ENCODE measurements at places on chromosomes 4 and X. TPM values are rescaled to one million over a fixed set of nuclear protein-coding genes. Genes with fewer than 3 reads are reported as not detected.

DNA sequence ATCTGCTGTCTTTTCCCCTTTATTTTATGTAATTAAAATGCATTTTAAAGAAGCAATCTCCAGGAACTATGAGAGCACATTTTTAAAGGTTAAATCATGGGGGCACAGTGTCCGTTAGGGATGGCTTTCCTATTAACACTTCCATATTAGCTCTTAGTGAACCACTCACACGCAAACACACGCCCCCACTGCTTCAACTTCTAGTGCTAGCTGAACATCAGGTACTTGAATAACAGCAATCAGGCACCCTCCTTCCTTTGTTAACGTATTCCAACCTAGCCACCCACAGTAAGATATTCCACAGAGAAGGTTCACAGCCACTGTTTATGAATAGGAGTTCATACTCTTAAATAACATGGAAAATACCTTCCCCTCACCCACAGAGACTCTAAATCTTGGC, 9.3 kb downstream of the TMEM255A start:
- H3K4me3 ChIP-seq = no peak overlapping the region
- H3K27ac ChIP-seq = no peak overlapping the region
- H3K27me3 ChIP-seq = peaks cover 16% of the 10 kb centered on the region
- no peak for DNase-seq

The FIP1L1 gene
- 84.2 TPM for total RNA-seq

- peaks cover 14% of the 10 kb centered on the region for H3K27me3 ChIP-seq
- no peak for DNase-seq
- peaks cover 22% of the 10 kb centered on the region for H3K4me1 ChIP-seq
- peak overlapping the region; percentile 33 for H3K27ac ChIP-seq
- peak overlapping the region; percentile 82 for H3K4me3 ChIP-seq
Measured at GRCh38 chr4:147733716-147734344, 1.9 kb downstream of the ARHGAP10 start.

GRCh38 chr4:140839406-140839805, 83.2 kb upstream of the TBC1D9 start:
- H3K27me3 ChIP-seq = no peaks in the 10 kb centered on the region
- peaks cover 8% of the 10 kb centered on the region for H3K4me1 ChIP-seq
- no peak overlapping the region for H3K27ac ChIP-seq
- H3K4me3 ChIP-seq = no peak overlapping the region
- H3K36me3 ChIP-seq = no peaks in the 10 kb centered on the region

The TMEM31 gene
- 0.55 TPM for total RNA-seq

- H3K27me3 ChIP-seq = no peaks in the 10 kb centered on the region
- H3K4me1 ChIP-seq = peaks cover 24% of the 10 kb centered on the region
- no peaks in the 10 kb centered on the region for H3K36me3 ChIP-seq
- H3K27ac ChIP-seq = no peak overlapping the region
- no peak for DNase-seq
Measured at GRCh38 chrX:72121383-72121782, 10.3 kb downstream of the RTL5 start.

DNA sequence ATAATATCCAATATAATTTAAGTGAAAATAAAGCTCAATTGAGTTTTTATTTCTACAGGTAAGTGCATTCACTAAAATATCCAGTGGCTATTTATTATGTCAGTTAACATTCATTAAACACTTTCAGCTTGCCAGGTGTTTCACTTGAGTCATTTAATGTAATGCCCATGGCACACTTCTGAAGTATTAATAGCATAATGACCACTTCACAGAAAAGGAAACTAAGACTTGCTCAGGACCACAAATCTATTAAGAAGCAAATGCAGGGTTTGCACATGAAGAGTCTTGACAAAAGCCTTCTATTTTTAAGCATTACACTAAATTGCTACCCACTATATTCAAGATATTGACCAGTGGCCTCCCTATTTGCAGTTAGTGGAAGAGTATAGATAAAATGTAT, 612.7 kb downstream of the KCTD8 start:
- H3K27ac ChIP-seq = no peak overlapping the region
- no peaks in the 10 kb centered on the region for H3K27me3 ChIP-seq
- H3K4me1 ChIP-seq = peaks cover 5% of the 10 kb centered on the region

The PNMA6F gene
- not detected for total RNA-seq

The RTL9 gene
- total RNA-seq = 1.4 TPM

- H3K27ac ChIP-seq = no peak overlapping the region
- no peak for DNase-seq
- H3K36me3 ChIP-seq = peaks cover 5% of the 10 kb centered on the region
- H3K27me3 ChIP-seq = no peaks in the 10 kb centered on the region
- no peak overlapping the region for H3K4me3 ChIP-seq
Measured at GRCh38 chr4:183478123-183478522, 26.7 kb upstream of the ING2 start.

GRCh38 chr4:3136454-3136853, 62.0 kb downstream of the HTT start:
- peaks cover 7% of the 10 kb centered on the region for H3K4me1 ChIP-seq
- H3K27me3 ChIP-seq = no peaks in the 10 kb centered on the region
- H3K27ac ChIP-seq = no peak overlapping the region
- H3K36me3 ChIP-seq = peaks cover 28% of the 10 kb centered on the region
- no peak for DNase-seq

GRCh38 chr4:1401409-1402020, 4.7 kb downstream of the NKX1-1 start:
- no peak overlapping the region for H3K4me3 ChIP-seq
- H3K4me1 ChIP-seq = no peaks in the 10 kb centered on the region

The IRF2 gene
- total RNA-seq = 14.3 TPM

The SPATA4 gene
- total RNA-seq = 0.93 TPM

The GPAT3 gene
- total RNA-seq = 0.17 TPM

The NXF2 gene
- not detected for total RNA-seq

DNA sequence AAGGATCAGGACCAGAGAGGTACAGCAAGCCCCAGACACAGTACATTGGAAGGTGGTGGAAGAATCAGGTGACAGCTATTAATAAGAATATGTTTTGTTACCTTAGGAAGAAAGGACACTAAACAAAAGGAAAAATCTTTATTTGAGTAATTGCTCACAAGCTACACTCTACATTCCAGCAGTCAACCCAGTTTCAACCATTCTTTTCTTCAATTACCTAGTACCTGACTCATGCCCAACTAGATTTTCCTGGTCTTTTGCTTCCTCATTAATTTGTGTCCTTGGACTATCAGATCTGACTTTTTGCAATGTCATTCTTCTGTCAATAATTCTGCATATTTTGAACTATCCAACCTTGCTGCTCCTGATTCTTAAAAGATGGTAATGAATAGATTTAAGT, 22.5 kb upstream of the GLRA2 start:
- peaks cover 7% of the 10 kb centered on the region for H3K4me1 ChIP-seq
- no peak overlapping the region for H3K27ac ChIP-seq
- H3K36me3 ChIP-seq = no peaks in the 10 kb centered on the region
- H3K4me3 ChIP-seq = no peak overlapping the region
- no peak for DNase-seq

GRCh38 chr4:88938138-88938537, 118.8 kb downstream of the FAM13A start:
- no peaks in the 10 kb centered on the region for H3K36me3 ChIP-seq
- H3K4me3 ChIP-seq = no peak overlapping the region
- no peak for DNase-seq
- no peaks in the 10 kb centered on the region for H3K27me3 ChIP-seq
- no peak overlapping the region for H3K27ac ChIP-seq

GRCh38 chr4:26931451-26931850, 70.8 kb downstream of the STIM2 start:
- no peaks in the 10 kb centered on the region for H3K4me1 ChIP-seq
- peaks cover 6% of the 10 kb centered on the region for H3K36me3 ChIP-seq
- H3K4me3 ChIP-seq = no peak overlapping the region
- no peaks in the 10 kb centered on the region for H3K27me3 ChIP-seq
- no peak for DNase-seq

DNA sequence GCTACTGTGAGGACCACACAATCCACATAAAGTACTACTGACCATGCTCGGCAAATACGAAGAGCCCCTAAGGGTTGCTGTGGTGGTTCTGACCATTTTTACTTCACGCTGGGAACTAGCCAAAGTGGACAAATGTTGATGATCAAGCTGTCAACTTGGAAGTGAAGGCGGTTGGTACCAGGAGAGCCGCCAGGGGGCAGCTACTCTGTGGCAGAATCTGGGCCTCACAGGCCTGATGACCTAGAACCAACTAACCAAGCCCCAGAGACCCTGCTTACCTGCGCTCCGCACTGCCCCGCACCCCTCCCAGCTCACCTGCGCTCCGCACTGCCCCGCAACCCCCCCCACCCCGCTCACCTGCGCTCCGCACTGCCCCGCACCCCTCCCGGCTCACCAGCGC, 5.6 kb downstream of the GAK start:
- peaks cover 24% of the 10 kb centered on the region for H3K4me1 ChIP-seq
- H3K27ac ChIP-seq = no peak overlapping the region
- H3K27me3 ChIP-seq = no peaks in the 10 kb centered on the region
- H3K36me3 ChIP-seq = no peaks in the 10 kb centered on the region

GRCh38 chr4:152937336-152938236, 1.5 kb downstream of the FHDC1 start:
- H3K27ac ChIP-seq = peak overlapping the region; percentile 6
- H3K4me1 ChIP-seq = peaks cover 16% of the 10 kb centered on the region
- H3K27me3 ChIP-seq = peaks cover 35% of the 10 kb centered on the region
- peak overlapping the region; percentile 84 for H3K4me3 ChIP-seq

GRCh38 chr4:35939751-35940150, 304.6 kb downstream of the ARAP2 start:
- no peaks in the 10 kb centered on the region for H3K27me3 ChIP-seq
- no peak overlapping the region for H3K27ac ChIP-seq
- no peaks in the 10 kb centered on the region for H3K4me1 ChIP-seq
- no peaks in the 10 kb centered on the region for H3K36me3 ChIP-seq

- H3K27ac ChIP-seq = peak overlapping the region; percentile 2
- DNase-seq = no peak
- H3K36me3 ChIP-seq = peaks cover 10% of the 10 kb centered on the region
- no peaks in the 10 kb centered on the region for H3K27me3 ChIP-seq
- H3K4me3 ChIP-seq = peak overlapping the region; percentile 0
Measured at GRCh38 chr4:123312951-123313592, 83.5 kb upstream of the SPRY1 start.

DNA sequence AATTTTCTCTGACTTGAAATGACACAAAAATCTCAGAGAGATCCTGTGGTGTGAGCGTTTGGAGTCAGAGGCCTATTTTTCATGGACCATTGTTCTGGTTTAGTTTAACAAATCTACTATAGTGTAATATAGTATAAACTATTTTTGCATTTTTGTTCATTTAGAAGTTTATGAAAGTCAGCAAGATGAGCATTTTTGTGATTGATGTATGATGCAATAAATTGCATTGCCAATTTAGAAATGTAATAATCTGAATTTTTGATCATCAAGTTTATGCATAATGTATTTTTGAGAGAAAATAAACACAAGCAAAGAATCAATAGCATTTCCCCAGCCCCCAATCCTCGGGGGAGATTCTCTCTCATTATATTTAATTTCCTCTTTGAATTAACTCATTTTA, 519.5 kb upstream of the FTHL17 start:
- H3K4me1 ChIP-seq = peaks cover 9% of the 10 kb centered on the region
- no peak for DNase-seq
- peaks cover 37% of the 10 kb centered on the region for H3K27me3 ChIP-seq
- no peak overlapping the region for H3K27ac ChIP-seq

- no peak for DNase-seq
- no peaks in the 10 kb centered on the region for H3K4me1 ChIP-seq
- no peaks in the 10 kb centered on the region for H3K36me3 ChIP-seq
- H3K4me3 ChIP-seq = no peak overlapping the region
Measured at GRCh38 chr4:149845743-149846142, 30.1 kb upstream of the IQCM start.

- H3K36me3 ChIP-seq = no peaks in the 10 kb centered on the region
- H3K27me3 ChIP-seq = no peaks in the 10 kb centered on the region
- no peak overlapping the region for H3K27ac ChIP-seq
Measured at GRCh38 chr4:74531963-74532794, 87.2 kb downstream of the AREG start.

- H3K4me1 ChIP-seq = peaks cover 3% of the 10 kb centered on the region
- no peaks in the 10 kb centered on the region for H3K27me3 ChIP-seq
- H3K36me3 ChIP-seq = no peaks in the 10 kb centered on the region
- no peak for DNase-seq
- H3K27ac ChIP-seq = no peak overlapping the region
Measured at GRCh38 chr4:171390626-171391025, 422.6 kb upstream of the GALNTL6 start.

The ZNF330 gene
- total RNA-seq = 31.4 TPM

- no peaks in the 10 kb centered on the region for H3K27me3 ChIP-seq
- H3K36me3 ChIP-seq = no peaks in the 10 kb centered on the region
- H3K4me1 ChIP-seq = no peaks in the 10 kb centered on the region
- DNase-seq = no peak
- no peak overlapping the region for H3K27ac ChIP-seq
Measured at GRCh38 chr4:119165767-119166166, 30.1 kb downstream of the MYOZ2 start.

The MAEA gene
- total RNA-seq = 81.3 TPM

The FGF2 gene
- 2.9 TPM for total RNA-seq

DNA sequence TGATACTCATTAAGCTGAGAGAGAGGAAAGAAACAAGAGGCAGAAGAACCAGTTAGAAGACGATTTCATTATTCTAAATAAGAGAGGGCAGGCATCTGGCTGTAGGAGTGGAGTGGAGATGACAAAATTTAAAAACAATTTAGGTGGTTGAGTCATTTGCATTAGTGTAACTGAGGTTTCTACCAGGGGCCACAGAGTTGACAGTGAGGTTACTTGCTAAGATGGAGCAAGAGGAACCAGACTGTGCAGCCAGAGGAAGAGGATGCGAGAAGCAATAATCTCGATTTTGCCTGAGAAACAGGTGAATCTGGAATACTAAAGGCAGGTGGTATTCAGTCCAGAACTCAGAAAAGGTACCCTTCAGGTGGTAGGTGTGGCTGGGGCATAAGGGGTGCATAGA, 491.9 kb downstream of the MID1IP1 start:
- H3K27ac ChIP-seq = no peak overlapping the region
- peaks cover 2% of the 10 kb centered on the region for H3K36me3 ChIP-seq
- H3K4me1 ChIP-seq = no peaks in the 10 kb centered on the region
- DNase-seq = no peak

The GPR34 gene
- not detected for total RNA-seq

The MBNL3 gene
- 9.7 TPM for total RNA-seq

The USP17L25 gene
- total RNA-seq = not detected

The TECRL gene
- total RNA-seq = not detected

- peak overlapping the region; percentile 99 for H3K27ac ChIP-seq
- peaks cover 9% of the 10 kb centered on the region for H3K4me1 ChIP-seq
- peak overlapping the region; percentile 97 for H3K4me3 ChIP-seq
- H3K36me3 ChIP-seq = peaks cover 15% of the 10 kb centered on the region
- H3K27me3 ChIP-seq = no peaks in the 10 kb centered on the region
- no peak for DNase-seq
Measured at GRCh38 chrX:154399527-154400368, 1.6 kb downstream of the RPL10 start.

The OTUD6A gene
- total RNA-seq = not detected

The PCDH19 gene
- 33.3 TPM for total RNA-seq

Measured in progenitor cell of endocrine pancreas (in vitro differentiated cells).